ENCODE measurements at places on chromosomes 2 and 18.
A peak's percentile ranks its signal among the peaks of the same experiment; 100 is the strongest.

DNA sequence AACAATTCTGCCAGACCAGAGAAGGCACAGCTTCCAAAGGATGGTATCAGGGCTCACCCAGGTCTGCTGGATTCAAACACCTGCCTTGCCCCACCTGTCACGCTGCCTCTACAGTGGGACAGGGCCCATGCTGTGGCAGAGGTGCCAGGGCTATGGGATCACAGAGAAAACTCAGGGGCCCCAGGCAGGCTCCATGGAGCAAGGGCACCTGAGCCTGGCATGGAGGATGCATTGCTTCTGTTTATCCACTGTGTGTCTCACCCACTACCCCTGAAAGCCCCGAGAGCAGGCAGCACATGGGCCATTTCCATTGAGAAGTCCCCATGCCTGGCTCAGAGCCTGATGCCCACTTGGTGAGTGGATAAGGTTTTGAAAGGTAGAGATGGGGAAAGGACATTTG, 76.0 kb downstream of the TNS1 start:
- no peak for DNase-seq

GRCh38 chr2:188984065-188984491, 9.9 kb downstream of the COL3A1 start:
- no peak for DNase-seq

GRCh38 chr2:48900321-48901014, 144.9 kb upstream of the LHCGR start:
- DNase-seq, result no peak

DNA sequence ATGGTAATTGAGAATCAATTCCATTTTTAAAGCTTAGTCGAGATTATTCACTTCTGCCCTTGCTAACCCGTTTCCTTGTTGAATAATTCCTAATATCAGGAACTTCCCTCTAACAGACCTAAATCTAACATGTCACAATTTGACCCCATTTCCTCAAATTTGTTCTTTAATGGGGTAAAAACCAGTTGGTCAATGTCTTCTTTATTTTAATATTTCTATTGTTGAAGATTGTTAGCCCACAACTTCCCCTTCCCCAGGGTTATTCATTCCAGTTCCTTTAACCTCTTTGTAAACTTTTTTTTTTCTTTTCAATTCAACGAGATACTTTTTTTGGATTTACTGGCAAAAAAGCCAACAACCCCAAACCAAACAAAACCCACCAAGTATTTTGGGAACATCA, 7.3 kb downstream of the TNFRSF11A start:
- DNase-seq, result no peak

DNA sequence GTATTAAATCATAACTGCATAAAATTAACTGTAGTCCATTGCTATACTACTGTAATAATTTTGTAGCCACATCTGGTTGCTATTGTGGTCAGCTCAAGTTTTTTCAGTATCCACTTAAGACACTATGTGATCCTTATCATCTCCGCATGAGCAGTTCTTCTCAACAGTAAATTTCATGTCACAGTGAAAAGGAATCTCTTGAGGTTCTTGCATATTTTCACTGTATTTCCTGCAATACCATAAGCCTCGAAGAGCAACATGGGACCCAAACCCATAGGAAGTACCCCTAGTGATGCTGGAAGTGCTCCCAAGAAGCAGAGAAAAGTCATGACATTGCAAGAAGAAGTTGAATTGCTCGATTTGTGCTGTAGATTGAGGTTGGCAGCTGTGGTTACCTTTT, 86.7 kb downstream of the LDLRAD4 start:
- no peak for DNase-seq

DNA sequence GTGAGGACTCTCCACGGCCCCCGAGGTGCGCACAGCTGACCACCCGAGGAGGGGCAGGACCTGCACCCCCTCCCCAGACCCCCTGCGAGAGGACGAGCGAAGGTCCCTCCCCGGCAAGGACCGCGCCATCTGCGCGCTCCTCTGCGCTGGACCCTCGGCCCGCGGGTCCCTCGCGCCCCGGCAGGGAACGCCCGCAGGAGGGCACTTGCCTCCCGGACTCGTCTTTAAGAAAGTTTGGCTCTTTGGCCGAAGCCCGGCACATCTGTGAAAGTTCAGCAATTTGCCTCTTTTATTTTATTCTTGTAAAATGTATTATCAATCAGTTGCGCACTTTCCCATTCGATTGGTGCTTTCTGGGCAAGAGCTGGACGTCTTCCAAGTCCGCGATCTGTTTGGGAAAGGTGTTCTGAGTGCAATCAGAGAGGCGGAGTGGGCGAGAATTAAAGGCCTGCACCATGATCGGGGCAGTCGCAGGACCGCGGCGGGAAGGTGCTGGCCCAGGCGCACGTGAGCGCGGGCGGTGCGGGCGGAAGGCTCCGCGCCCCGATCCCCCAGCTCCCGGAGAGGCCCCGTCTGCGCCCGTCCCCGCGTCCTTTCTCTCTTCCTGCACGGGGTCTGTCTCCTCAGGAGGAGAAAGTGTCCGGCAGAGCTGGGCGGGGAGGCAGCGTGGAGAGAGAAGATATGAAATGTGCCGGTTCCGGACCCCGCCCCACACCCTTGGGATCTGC, 1.6 kb upstream of the ALKAL2 start:
- DNase-seq, result no peak

DNA sequence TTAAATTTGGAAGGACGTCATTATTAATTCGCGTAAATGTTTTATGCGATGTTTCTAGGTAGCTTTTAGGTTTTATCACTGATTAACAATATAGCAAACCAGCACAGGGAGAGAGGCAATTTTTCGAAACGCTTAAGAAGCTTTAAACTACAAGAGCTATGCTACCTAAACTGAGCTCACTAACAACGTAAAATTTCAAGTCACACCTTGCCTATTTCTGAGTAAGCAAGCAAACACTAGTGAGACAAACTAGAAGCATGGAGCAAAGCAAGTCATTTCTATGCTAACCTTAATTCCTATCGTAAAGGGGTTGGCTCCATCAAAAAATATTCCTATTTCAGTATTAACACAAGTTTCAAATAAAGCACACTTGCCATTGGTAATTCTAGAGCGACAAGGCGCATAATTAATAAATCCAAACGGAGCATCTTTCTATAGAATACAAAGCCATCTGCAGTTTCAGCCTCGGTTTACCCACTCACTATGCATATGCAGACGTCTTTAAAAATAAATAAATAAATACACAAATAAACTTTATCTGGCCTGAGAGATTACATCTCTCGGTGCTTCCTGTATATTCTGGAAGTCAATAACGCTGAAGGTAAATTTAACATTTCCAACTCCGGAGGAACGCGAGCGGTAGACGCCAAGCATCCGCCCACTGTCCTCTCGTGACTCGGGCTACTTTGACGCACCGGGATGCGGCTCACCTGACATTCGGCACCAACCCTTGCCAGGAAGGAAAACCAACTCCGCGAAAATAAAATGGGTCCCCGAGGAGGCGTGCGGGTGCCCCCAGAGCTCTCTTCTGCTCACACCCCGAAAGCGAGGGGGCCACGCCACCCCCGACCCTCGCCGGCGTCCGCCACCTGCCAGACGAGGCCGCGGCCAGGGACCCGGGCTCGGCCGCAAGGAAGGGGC, 947 bp downstream of the ITSN2 start:
- peak; percentile 24 for DNase-seq
